ENCODE measurements at places on chromosomes 12 and 14.

GRCh38 chr12:96044017-96044942, 8.9 kb upstream of the LTA4H start:
- DNase-seq: no peak

DNA sequence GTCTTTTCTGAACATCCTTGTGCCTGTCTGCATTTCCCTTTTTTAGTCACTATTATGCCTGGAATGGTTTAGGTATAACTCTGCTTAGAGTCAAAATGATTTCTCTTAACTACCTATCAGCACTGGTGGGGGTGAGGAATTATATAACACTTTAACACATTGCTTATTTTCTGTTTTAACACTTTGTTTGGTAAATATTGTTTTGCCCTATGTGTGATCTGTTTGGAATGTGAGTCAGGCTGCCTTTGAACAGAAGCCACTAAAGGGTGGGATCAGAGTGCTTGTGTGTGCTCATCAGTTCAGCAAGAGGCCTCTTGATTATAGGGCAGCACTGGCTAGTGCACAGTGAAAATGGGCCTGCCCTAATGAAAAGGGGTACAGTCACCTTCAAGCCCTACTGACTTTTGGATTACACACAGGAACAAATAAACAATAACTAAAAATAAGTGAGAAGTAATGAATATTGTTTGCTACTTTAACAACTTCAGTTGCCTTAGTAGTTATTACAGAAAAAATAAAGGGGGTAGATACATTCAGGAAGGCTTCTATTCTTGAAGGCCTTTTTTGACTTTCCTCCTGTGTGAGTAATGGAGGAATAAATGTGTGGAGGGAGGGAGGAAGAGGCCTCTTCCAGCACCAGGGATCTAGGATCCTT, 23.2 kb downstream of the NGDN start:
- no peak for DNase-seq

DNA sequence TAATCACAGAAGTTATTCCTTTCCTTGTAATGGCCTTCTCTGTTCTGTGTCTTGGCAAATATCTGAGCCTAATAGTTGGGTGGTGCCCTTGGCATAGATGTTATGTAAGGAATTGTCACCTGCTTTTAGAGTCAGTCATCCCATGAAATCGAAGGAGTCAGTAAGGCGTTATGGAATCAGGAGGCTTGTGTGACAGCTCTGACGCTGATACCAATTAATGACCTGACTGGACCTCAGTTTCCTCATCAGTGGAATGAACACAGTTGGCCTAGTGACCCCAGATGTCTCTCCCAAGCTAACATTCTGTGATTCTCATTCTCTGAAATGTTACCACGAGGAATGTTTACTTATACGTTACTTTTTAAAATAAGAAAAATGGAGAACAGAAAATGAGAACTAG, 32.1 kb downstream of the TXNRD1 start:
- DNase-seq: no peak

GRCh38 chr14:79177106-79177505, 1006.9 kb downstream of the NRXN3 start:
- DNase-seq: no peak

GRCh38 chr12:54390668-54391551, 6.4 kb upstream of the ZNF385A start:
- DNase-seq: peak; percentile 37

DNA sequence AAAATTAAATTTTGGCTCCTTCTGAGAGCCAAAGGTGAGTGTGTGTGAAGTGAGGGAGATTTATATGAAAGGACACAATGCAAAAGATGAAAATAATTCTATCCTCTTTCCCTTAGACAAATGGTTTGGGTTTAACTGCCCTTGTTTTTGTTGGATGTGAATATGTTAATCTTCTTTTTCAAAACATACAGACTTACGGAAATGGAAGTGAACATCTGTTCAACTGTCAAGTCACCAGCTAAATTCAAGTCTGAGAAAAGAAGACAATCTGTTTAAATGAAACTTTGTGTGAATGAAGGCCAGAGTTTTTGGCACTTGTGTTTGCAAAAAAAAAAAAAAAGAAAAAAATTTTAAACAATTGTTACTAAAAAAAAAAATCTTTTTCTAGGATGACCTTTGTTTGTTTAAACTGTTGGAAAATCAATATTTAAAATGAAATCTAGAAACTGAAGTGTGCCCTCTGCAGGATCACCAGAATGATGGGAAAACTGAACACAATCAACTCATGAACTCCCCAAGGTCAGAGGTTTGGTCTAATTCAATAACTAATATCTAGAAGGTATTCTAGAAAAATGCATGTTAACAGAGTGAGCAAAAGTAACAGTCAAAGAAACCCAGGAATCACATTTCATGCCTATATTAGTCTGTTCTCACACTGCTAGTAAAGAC, 448.8 kb downstream of the FLRT2 start:
- DNase-seq: no peak

- no peak for DNase-seq
Measured at GRCh38 chr12:106238146-106238545, 9.7 kb downstream of the CKAP4 start.

DNA sequence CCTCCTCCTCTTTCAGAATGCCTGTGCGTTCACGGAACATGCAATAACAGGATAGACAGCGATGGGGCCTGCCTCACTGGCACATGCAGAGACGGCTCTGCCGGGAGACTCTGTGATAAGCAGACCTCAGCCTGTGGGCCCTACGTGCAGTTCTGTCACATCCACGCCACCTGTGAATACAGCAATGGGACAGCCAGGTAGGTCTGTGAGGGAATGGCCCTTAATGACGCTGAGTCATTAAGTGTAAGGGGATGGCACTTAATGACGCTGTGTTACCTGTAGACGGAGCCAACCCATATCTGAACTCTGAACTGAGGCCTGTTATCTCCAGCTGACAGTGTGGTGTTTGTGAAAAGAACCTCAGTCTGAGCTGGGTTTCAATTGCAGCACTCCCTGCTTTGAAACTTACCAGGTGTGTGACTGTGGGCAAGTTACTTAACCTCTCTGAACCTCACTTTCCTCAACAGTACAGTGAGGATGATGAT, 86.9 kb downstream of the STAB2 start:
- no peak for DNase-seq

- DNase-seq: no peak
Measured at GRCh38 chr14:54105898-54106297, 149.3 kb upstream of the BMP4 start.

DNA sequence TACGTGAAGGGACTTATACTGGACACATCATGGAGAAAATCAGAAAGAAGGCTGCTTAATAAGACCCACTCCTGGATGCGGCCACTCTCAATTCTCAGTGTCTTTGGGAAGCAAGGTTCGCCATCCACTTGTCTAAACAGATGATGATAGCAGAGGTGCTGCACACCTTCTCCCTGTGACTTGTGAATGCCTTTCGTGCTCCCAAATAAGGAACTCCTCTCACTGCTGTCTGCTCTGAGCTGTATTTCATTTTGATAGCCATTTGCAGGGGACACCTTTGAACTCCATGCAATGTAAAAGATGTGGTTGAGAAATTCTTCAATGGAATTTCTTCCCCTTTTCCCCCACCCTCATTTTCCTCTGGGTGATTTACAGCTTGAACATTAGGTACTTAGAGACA, 11.6 kb downstream of the RMST start:
- DNase-seq: no peak

- no peak for DNase-seq
Measured at GRCh38 chr12:74732826-74733225, 195.2 kb downstream of the ATXN7L3B start.

GRCh38 chr12:107632246-107632645, 53.4 kb upstream of the PWP1 start:
- DNase-seq: no peak

- no peak for DNase-seq
Measured at GRCh38 chr14:71776471-71777360, 155.5 kb upstream of the RGS6 start.

- no peak for DNase-seq
Measured at GRCh38 chr12:454833-455232, 4.9 kb upstream of the B4GALNT3 start.

- DNase-seq: peak; percentile 41
Measured at GRCh38 chr12:48795550-48796455, 6.9 kb upstream of the ADCY6 start.

DNA sequence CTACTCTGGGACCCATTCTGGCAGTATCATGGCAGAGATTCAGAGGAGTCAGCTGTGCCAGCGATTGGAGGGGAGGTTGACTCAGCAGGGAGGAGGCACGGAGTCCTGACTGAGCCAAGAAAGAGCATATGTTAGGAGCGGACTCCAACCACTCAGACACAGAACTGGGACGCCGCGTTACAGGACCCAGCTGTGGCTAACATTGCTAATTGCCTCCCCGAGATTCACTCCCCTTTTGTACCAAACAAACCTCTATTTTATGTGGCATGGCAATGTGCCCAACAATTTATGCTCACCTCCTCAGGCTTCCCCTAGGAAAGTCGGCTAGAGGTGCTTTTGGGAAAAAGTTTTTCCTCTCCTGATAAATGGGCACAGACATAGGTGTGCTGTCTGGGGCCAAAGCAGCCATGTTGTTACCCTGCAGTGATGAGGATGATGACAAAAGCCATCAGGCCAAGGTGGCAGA, 15.2 kb upstream of the CLIP1 start:
- DNase-seq: no peak

- DNase-seq: no peak
Measured at GRCh38 chr14:90442388-90442787, 45.6 kb downstream of the CALM1 start.

- no peak for DNase-seq
Measured at GRCh38 chr14:67345583-67345982, 14.0 kb downstream of the ATP6V1D start.

DNA sequence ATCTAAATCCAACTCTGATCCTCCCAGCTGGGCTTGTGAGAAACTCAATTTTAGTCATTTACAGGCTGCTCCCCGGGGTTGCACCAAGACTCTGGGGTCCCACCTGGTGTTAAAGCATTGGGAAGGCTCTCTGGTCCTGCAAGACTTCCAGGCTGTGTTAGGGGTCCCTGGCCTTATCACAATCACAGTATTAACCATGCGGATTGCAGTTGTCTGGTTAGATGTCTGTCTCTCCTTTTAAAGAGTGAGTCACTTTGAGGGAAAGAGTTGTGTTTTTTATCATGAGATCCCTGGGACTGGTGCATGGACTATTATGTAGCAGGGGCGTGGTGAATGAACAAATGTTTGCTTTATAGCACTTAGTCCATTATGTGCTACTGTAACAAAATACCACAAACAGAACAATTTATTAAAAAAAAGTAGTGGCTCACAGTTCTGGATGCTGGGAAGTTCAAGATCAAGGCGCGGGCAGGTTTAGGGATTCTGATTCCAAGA, 531.4 kb downstream of the FUT8 start:
- no peak for DNase-seq

DNA sequence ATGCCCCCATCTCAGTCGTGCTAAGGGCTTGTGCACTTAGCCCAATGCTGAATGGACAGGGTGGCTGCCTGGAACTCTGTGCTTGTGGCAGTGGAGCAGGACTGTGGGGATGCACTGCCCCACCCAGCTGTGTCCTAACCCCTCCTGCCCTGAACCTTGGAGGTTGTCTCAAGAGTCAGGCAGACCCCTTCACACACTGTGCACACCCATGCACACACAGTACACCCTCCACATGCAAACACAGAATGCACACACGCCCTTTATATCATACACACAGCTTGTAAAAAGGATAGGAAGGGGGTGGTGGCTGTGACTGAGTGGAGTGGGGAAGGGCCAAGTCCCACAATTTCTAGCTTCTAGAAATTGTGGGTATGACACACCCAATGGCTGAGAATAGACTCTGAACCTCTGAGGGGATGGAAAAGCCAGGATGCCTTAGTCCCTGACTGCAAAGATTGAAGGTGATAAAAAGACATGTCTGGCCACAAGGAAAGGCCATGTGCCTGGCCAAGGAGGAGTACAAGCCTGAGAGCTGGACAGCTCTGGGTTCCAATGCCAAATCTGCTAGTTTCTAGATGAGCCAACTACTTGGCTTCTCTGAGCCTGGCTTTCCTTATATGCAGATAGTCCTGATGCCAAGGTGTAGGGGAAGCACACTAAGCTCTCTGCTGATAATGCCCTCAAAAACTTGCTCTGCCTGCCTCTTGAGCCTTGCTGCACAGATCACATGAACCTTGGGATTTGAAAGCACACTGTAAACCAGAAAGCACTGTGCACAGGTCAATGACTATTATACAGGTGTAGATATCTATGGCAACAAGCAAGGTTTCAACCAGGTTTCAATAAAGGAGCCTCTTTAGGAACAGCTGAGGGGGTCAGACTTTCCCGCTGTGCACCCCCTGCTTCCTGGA, 8.4 kb downstream of the KRT8 start:
- no peak for DNase-seq

DNA sequence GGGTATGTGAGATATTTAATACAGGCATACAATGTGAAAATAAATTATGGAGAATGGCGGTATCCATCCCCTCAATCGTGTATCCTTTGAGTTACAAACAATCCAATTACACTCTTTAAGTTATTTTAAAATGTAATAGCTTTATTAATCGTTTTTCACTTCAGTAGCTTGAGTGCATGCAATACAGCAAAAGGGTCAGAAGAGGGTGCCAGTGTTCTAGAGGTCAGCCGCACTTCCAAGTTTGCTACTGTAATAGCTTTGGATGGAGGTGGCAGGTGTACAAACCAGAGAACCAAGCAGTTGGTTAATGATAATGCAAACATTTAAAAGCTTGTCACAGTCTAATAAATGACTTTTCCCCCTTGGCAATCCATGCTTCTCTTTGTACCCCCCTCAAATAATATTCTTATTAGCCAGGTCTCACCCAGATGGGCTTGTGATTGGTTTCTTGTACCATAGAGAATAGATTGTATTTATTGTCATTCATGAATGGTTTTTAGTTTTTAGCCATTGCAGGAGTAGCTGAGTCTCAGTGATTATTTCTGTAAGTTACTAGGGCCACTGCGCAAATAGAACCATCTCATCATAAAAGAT, 127.0 kb downstream of the ERC1 start:
- peak; percentile 47 for DNase-seq

DNA sequence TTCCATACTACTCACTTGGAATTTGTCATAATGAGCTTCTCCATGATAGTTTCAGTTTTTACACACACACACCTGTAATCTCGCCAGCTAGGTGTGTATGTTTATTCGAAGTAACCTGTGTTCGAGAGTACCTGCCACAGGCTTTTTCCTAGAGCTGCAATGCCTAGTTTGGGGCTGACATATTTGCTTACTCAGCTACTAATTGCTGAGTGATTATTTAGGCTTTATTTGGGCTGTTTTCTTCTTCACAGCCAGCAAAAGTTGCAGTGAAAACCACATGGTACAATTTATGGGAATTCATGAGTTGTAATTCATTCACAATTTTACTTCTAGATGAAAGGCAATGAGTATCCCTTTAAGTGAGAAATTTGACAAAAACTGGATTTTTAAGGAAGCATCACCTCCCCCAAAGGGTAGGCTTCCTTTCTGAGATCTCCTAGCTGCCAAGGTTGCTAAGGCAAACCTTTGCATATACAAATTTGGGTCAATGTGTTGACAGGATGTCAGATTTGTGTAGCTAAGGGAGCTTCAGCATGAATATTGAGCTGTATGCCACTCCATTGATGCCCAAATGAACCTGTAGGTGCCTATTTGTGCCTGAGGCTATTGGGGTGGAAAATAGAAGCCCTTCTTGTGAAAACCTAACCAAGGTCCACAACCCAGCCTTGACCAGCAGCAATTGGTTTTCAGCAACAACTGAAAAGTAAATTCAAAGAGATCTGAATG, 108.7 kb upstream of the OTX2 start:
- no peak for DNase-seq
